Coronary artery (tissue), 2 donors: ENCODE measurements at places on chromosomes 5 and 9.

DNA sequence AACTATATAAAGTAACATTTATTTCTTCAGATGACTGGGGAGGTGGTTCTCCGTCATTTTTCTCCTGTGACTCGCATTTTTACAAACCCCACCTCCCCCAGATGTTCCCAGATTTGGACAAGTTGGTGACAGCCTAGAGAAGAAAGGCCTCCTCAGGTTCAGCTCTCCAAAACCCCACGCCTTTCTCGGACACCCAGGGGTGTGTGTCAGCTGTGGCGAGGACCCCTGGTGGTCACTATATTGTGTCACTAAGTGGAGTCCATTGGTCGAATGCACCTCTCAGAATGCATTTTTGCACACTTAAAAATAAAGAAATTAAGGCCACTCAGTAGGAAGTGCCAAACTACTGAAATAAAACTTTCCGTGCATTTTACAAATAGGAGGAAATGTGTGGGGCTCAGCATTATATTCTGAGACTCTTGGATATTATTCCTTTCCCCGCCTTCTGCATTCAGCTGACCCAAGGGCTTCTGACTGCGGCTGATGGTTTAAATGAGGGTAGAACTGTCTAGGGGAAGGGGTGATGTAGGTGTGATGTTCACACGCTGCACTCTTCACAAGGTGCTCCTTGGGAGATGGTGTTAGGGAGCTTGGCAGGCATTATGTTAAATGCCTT lies 47.6 kb downstream of the ACO1 start:
- DNase-seq: no peak

GRCh38 chr9:136052991-136053756 lies 41.9 kb downstream of the NACC2 start:
- DNase-seq: no peak

DNA sequence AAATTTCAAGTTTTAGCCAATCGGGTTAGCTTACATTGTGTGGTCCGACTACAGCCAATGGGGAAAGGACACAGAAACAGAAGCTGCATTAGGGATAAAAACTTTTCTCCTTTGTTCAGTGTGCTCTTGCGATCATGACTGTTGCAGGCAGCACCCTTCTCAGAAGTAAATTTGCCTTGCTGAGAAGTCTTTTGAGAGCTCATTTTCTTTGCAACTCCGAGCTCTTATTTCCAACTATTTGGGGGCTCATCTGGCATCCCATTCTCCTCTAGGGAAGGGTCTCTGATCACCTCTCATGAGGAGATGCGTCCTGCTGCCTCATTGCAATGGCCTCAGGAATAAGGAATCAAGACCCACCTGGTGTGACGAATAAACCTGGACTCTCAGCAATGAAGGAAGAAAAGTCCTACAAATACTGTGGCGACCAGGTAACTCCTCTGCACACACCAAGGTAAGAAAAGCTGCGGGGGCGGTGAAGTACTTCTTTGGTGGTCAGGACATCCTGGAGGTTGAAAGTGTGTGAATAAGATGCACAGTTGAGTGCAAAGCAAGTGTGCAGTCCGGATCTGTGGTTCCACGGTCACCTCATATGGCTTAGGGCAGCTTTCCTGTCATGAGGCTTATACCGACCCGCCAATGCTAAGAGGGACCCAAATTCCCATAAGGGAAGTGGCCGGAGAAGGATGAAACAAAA lies 20.4 kb downstream of the CNOT8 start:
- no peak for DNase-seq

DNA sequence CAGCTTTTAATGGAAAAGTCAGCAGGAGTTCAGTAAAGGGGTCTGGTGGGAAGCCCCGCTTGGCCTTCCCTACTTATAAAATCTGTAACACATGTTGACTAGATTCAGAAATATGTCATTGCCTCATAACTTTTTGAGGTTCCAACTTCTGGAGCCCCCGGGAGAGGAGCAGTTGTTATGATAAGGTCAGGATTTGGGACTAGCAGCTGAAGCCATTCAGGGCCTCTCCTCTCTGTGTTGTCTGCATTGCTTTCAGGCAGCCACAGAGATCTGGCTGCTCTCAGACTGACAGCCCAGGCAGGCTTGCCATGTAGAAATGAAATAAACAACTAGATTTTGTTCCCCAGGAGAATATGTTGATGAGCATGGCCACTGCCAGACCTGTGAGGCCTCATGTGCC lies 167.1 kb downstream of the RFK start:
- no peak for DNase-seq
